ENCODE measurements at places on chromosomes 4 and X.
A peak's percentile ranks its signal among the peaks of the same experiment; 100 is the strongest.

GRCh38 chr4:7524843-7525242 lies 90.1 kb upstream of the PSAPL1 start:
- no peak for DNase-seq

GRCh38 chrX:118974908-118975671 lies 672 bp downstream of the LONRF3 start:
- DNase-seq: no peak

GRCh38 chrX:16963216-16963615 lies 16.8 kb downstream of the REPS2 start:
- DNase-seq: no peak

- DNase-seq: no peak
These were observed 68.0 kb downstream of the N4BP2 start for GRCh38 chr4:40124690-40125089.

- no peak for DNase-seq
These were observed 42.6 kb downstream of the SMPX start for GRCh38 chrX:21715337-21715736.

DNA sequence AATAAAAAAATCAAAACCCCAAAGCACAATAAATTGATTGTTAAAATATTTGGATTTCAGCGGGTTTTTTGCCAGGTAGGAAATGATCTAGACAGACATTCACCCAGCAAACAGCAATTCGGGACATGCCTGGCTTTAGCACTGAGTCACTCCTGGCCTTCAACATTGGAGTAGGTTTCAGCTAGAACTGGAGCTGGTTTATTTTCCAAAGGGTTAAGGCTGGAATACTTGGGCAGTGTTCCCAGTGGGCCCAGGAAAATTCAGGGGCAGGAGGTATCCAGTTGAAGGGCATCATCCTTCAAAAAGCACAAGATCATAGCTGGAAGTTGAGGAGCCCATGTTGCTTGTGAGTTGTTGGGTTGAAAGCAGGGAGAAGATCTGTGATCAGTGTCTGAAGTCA lies 41.0 kb downstream of the TXLNG start:
- DNase-seq: no peak

- DNase-seq: no peak
These were observed 240.2 kb downstream of the RAPGEF2 start for GRCh38 chr4:159343116-159343515.

- DNase-seq: no peak
These were observed 36.0 kb upstream of the SMARCAD1 start for GRCh38 chr4:94171616-94172015.

DNA sequence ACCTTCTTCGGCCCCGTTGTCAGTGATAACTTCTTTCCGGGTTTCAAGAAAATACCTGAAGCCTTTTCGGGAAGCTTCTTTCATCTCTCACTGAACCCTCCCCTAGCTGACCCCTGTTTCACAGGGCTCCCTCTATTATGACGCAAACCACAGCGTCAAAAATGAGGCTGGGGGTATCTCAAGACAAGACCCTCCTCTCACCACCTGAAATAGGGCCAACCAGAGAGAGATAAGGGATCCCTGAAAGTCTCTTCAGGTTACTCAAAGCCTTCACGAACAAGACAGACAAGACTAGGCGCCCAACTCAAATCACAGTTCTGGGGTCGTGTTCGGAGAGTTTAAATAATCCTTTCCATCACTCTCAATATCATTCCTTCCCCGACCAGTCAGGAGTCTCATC lies 1.2 kb downstream of the PHF8 start:
- peak; percentile 26 for DNase-seq

GRCh38 chr4:37674439-37674838 lies 11.7 kb downstream of the RELL1 start:
- DNase-seq: no peak

DNA sequence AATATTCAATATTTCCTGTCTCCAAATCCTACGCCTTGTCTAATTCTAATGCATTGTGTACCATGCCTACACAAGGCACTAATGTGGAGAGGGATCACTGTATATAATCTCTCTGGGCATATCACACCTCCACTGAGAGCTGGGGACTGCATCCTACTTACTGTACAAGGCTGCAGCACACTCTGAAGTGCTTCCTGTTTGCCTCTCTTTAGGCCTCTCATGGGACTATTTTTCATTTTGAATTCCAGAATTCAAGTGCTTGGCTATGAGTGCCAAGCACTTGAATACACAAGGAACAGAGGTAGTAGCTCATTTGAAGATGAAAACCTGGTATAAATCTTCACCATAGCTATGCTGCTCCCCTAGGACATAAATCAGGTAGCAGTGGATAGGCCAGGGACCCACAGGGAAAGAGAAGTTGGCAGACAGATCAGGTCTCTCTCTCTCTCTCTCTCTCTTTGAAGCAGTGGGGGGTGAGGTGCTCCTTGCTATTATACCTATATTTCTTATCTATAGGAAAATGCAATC lies 229.7 kb upstream of the MBNL3 start:
- DNase-seq: no peak

DNA sequence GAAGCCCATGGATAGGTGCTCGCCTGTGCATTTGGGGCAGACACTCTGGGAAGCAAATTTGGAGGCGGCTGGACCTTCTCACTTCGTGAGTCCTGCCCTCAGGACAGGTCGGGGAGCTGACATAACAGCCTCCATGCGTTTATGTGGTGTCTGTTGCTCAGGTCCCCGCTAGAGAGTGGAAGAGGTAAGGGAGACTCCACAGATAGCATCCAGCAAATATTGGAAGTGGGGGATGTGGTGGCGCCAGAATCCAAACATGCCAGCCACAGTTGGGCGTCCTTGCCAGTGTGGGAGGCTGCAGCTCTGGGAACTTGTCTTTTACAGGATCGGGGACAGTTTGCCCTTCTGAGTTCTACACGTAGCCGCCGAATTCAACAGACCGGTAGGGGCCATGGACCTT lies 47.8 kb downstream of the ZNF182 start:
- DNase-seq: no peak

- no peak for DNase-seq
These were observed 43.7 kb upstream of the NPY2R start for GRCh38 chr4:155164718-155165117.

GRCh38 chr4:65651031-65651430 lies 19.3 kb downstream of the EPHA5 start:
- DNase-seq: no peak

DNA sequence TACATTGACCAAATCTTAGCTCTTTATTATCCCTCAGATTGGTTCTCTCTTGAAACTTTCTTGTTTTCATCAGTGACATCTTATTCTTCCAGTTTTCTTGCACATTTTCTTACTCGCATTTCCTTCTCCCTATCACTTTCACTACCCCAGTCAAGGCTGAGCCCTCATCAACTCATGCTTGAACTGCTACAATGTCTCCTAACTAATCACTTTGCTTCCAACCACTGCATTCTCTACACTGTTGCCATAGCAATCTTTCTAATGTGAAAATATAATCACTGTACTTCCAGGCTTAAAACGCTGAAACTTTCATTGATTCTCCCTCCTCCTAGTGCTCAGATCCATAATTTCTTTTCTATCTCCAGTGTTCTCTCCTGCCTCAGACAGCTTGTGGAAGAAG lies 22.2 kb upstream of the LPAR4 start:
- no peak for DNase-seq
